ENCODE measurements at places on chromosomes 6 and 20. TPM values are rescaled to one million over a fixed set of nuclear protein-coding genes. Genes with fewer than 3 reads are reported as not detected.
A peak's percentile ranks its signal among the peaks of the same experiment; 100 is the strongest.

EYS gene
- total RNA-seq = 13.2 TPM

HSPA1L gene
- 2.5 TPM for total RNA-seq

TFAP2D gene
- total RNA-seq = not detected

DNA sequence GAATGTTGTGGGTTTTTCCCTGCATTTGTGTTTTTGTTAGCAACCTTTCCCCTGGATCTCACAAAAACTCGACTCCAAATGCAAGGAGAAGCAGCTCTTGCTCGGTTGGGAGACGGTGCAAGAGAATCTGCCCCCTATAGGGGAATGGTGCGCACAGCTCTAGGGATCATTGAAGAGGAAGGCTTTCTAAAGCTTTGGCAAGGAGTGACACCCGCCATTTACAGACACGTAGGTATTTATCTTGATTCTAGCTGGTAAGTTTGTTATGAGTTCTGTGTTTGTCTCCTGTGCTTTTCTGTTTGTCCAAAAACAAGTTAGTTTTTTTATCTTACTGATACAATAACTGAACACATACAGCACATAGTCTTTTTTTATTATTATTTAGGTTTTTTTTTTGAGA, 3.0 kb downstream of the SLC25A27 start:
- DNase-seq = peak; percentile 65

DNA sequence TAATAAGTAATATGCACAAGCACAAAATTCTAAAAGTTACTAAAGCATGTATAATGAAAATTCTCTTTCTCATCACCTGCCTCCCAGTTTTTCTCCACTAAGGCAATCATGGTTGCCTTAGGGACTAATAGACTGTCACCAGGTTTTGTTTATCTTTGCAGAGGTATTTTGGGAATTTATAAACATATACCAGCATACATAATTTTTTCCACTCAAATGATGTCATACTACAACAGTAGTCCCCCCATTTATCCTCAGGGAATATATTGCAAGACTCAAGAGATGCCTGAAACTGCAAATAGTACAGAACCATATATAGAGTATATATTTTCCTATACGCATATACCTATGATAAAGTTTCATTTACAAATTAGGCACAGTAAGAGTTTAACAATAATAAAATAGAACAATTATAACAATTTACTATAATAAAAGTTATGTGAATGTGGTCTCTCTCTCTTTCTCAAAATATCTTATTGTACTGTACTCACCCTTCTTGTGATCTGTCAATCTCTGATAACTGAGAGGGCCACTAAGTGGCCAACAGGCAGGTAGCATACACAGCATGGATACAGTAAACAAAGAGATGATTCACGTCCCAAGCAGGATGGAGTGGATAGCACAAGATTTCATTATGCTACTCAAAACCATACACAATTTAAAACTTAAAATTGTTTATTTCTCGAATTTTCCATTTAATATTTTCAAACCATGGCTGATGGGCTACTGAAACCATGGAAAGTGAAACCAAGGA, 19.7 kb downstream of the RBL1 start:
- no peak for DNase-seq

DNA sequence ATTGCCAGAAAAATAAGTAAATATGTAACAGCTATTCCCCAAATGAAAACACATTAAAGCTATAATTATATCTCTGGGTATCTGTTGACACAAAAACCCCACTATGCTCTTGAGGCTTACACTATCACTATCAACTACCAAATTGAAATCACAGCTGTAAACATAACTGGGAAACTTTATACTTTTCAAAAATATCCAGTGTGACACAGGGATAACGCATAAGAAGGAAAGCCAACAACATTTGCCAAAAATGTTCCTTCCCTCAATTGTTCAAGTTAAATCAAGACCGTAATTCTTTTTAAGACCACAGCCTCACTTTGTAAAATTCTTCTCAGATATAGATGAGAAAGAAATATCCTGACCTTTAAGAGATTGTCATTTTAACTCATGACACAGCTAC, 3.1 kb downstream of the ZHX3 start:
- DNase-seq = no peak

DNA sequence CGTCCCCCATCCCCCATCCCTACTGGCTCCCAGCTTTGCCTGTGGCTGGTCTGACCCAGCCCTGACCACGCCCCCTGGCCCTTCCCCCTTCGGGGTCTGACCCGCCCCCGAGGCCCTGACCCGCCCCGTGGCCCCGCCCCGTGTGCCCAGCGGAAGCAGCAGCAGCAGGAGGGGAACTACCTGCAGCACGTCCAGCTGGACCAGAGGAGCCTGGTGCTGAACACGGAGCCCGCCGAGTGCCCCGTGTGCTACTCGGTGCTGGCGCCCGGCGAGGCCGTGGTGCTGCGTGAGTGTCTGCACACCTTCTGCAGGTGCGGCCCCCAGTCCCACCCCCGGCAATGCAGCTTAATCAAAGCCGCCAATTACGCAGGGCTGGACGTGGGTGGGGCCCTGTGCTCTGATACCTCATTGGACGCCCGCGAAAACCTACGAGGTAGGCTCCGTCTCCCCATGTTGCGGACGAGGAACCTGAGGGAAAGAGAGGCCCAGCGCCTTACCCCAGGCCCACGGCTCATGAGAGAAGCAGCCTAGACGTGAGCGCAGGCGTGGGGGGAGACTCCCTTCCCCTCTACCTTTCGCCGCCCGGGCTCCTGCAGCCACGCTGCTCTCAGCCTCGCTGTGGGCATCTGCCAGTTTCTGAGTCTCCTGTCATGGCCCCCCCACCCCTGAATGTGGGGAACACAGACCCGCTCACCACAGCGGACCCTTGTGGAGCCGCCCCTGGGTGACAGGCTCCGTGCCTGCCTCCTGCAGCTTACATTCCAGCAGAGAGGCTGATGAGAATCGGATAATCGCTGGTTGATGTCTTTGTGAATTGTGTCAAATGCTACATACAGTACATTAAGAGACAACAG, 12.8 kb downstream of the RBCK1 start:
- DNase-seq = peak; percentile 61

DNA sequence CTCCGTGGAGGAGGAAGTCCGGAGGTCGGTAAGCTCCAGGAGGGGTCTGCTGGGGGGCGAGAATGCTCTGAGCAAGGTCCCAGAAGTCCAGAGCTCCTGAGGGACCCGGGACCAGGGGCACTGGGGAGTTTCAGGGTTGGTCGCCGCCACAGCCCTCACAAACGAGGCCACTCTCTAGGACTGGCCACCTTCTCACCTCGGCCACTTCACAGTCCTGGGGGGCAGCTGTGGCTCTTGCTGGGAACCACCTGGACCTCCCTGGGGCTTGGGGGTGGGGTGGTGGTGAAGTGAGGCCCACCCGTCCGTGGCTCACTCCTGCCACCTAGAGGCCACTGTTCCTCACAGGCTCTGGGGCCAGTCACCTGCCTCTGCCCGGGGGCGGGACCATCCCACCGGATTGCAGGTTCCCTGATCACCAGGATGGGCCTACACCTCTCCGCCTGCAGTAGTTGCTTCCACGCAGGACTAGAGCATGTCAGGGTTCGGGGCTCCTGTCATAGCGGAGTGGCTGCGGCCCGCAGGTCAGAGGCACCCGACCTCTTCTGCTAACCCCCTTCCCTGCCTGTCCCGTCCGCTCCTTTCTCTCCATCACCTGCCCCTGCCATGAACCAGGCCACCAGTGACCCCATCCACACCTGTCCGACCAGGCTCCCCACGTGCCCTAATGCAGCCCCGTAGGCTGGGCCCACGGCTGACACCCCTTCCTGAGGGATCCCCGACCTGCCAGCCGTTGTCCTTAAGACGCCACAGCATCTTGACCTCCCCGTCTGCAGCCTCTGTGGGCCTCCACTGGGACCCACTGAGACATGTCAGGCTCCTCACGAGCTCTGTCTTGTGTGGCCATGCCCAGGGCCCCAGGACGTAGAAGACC, 5.1 kb upstream of the TCEA2 start:
- peak; percentile 86 for DNase-seq

DNA sequence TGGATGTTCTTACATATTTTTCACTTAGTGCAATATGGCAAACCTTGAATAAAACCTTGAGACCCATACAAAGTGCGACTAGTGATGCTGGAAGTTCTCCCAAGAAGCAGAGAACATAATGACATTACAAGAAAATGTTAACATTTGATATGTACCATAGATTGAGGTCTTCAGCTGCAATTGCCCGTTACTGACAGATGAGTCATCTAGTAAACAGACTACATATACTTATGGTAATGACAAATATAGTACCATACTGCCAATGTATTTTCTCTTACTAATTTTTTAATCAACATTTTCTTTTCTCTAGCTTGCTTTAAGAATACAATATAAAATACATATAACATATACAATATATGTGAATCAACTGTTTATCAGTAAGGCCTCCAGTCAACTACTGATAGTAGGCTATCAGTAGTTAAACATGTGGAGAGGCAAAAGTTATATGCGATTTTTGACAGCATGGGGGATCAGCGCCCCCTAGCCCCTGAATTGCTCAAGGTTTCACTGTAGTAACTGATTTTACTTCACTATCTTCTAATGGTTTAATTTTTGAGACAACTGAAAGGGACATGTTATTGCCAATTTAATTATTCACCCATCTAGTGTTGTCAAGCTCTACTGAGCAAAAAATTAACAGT, 166.7 kb upstream of the ADGRB3 start:
- peak; percentile 23 for DNase-seq

DNA sequence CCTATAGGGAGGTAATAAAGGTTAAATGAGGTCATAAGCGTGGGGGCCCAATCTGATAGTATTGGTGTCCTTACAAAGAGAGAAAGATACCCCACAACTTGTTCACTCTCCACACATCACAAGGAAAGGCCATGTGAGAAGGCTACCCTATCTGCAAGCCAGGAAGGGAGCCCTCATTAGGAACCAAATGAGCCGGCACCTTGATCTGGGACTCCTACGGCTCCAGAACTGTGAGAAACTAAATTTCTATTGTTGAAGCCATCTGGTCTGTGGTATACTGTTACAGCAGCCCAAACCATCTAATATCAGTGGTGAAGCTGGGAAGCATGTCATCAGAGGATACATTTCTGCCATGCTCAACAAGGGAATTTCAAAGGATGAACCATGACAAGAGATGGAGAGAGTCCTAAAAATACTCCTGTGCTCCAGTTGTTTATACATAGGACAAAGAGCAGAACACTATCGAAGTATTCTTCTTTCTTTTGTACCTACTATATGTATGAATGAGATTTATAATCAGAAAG, 10.4 kb downstream of the COX7A2 start:
- DNase-seq = no peak

- no peak for DNase-seq
These were observed 24.1 kb downstream of the SUPT3H start for GRCh38 chr6:45353654-45354053.

DNA sequence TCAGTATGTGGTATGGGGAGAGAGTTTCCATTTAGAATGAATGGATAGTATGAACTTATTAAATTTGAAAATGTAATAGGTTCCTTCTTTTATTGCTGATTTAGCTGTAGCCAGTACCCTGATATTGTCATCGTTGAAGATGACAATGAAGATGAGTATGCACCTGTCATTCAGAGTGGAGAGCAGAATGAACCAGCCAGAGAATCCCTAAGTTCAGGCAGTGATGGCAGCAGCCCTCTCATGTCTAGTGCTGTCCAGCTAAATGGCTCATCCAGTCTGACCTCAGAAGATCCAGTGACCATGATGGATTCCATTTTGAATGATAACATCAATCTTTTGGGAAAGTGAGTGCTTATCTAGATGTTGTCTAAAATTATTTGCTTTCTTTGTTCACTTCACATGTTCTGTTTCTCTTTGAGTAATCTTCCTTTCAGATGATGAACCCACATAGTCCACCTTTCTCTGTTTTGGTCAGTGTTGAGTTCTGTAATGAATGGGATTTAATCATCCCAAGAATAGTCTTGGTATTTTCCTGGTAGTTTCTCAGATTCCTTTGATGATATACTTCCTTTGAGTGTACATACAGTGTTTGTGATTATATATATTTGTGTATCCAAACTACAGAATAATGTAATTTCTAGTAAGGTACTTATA, 23.3 kb downstream of the HSF2 start:
- DNase-seq = no peak
